ENCODE measurements at places on chromosomes 4 and X.

DNA sequence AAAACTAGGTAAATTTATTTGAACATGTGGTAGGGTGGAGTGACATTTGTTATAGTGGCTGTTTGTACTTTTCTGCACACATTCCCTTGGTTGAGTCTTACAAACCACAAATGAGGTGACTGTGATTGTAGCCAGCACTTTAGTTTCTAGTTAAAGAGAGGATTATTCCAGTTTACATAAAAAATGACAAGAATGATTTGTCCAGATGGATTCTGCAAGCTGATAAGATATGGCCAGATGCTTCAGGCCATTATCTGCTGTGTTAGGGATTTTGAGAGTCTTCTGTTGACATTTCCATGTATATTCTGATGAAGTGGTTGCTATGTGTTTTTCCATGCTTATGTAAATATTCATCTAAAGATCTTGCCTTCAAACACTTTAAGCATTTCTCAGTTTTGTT lies 31.0 kb upstream of the PDE5A start:
- no peak for DNase-seq

- no peak for DNase-seq
These were observed 1.1 kb upstream of the CHST7 start for GRCh38 chrX:46572340-46572936.

GRCh38 chr4:6928081-6928480 lies 18.5 kb downstream of the TBC1D14 start:
- DNase-seq: no peak

DNA sequence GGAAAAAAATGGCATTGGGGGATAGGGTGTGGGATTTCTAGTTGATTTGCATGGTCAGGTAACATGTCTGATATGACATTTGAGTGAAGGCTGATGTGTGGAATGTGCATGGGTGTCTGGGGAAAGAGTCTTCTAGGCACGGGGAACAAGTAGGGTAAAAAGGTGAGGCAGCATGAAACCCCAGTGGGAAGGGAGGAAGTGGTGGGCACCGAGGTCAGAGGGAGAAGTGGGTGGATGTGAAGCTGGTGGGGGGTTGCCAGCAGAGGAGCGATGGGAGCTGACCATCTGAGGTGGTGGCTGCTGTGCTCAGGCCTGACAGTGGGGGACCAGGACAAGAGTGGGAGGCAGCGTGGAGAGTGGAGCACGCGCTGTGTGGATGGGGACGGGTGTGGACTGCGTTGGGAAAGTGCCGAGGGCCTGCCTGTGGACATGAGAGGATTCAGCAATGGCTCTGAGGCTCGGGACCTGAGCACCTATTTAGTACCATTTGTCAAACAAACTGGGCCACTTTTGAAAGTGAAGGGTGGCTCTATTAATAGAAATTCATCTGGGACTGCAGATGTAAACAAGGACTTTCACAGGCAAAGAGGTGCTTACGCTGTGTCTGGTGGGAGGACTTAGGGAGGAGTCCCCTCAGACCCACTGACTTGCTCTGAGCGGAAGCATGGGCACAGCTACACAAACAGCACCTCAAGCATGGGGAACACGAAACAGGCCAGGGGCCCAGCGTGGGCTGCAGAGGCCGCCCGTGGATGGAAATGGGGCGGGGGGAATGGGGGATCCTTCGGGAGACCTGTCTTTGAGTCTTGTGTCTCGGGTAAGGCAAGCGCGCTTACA lies 16.7 kb upstream of the S100P start:
- no peak for DNase-seq

DNA sequence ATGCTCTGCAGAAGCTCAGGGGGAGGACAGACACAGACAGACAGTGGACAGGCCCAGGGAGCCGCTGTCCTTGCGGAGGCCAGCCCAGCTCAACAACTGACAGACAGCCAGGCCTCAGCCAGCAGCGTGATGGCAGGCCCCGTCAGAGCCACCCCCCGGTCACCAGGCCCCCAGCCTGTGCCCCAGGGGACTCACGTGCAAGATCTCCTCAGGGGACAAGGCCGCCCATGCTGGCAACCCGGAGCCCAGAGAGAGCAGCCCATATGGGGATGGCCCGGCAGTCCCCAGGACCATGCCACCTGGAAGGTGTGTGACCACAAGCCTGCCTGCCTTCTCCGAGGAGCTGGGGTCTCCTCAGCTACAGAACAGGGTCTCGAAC lies 28.0 kb upstream of the MXD4 start:
- DNase-seq: no peak

GRCh38 chr4:13534344-13535063 lies 9.8 kb downstream of the NKX3-2 start:
- no peak for DNase-seq

DNA sequence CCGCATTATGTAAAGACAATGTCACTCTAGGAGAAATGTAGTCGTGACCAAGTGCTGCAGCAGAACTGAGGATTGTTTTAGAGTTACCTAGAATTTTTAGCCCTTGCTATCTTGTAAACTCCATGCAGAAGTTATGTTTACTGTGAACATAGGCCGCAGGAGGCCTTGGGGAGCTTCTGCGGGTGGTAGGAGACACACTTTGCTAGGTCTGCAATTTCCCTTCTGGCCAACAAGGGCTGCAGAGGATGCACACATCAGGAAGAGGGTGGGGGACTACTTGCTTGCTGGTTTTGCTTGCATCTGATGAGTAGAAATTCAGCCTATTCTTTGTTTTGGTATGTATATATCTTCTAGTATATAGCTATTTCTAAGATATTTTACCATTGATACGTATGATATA lies 23.1 kb downstream of the BANK1 start:
- DNase-seq: no peak

DNA sequence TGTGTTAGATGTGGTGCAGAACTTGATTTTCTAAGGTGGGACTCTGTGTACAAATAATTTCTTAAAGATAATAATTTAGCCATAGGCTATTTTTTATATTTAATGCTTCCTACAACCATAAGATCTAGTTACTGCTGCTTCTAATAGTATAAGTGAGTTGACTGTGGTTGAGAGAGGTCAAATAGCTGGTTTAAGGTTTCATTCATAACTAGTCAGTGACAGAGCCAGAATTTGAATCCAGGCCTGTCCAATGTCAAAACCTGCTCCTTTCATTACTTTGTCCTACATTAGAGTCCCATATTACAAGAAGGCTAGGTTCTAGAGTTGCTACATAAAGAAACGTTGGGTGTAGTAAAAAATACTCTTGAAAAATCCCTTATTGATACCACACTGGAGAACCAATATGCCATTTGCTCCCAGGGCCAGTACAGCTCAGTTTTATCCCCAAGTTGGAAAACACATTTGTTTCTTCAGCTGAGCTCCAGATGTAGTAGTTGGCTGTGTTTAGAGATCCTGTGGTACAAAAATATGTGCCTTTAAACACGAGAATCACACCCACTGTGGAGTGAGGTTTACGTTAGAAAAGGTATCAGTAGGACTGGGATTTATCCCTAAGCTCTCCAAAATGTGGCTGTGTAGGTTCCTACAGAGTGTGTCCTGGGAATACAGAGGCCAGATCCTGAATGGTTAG lies 84.3 kb downstream of the REPS2 start:
- no peak for DNase-seq

DNA sequence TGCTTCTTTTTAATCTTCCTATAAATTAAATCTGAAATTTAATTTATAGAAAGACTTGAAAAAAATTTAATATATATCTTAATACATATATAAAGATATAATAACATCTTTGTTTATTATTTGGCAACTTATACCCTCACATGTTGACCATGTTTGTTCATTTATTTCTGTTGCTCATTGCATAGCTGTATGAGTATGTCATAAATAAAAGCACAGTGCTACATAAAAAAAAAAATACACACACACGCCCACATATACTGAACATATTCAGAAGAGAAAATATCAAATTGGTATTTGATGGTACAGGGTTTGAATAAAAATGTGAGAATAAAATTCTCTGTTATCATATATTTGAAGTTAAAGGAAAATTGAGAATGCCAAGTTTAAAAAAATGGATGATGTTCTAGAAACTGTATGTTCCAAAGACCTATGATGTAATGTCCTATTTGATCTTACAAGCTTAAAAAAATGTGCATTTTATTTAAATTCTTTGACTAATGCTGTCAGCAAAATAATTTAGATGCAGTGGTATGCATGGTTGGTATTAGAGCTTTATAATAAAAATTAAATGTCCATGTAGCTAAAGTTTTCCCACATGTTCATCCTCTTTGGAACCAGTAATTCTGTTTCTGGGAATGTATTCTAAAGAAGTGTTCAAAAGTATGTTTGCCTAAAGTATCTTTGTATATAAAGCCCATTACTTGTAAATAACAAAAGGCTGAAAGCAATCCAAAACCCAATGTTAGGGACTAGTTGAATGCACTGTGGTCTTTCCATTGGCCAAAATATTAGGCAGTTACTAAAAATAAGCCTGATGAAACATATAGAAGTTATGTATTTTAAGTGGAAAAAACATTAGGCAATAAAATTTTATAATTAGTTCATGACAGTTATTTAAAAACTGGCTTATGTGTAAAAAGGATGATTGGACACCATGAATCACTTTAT lies 12.9 kb downstream of the TMEM184C start:
- no peak for DNase-seq

DNA sequence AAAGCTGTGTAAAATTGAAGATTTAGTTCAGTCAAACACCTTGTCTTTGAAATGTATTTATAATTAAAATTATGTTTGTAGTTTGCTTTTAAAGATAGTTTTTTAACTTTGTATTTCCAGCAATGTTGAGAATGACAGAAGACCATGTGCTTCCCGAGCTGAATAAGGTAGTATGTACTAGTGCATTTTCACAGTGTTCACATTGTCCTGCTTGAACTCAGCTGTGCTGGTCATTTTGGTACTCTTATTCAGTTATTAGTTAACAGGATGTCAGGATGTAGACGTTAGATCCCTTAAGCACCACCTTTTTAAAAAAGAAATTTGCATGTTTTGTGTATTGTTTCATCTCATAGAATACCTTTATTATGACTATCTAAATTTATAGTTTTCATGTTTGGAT lies 28.4 kb downstream of the ANAPC4 start:
- no peak for DNase-seq

Measured in hypothalamus (tissue), 51 donors.